ENCODE measurements at places on chromosomes 5 and 9.

- DNase-seq: no peak
These were observed 66.5 kb downstream of the GALNT12 start for GRCh38 chr9:98873951-98874371.

- DNase-seq: no peak
These were observed 191.9 kb upstream of the SLC27A6 start for GRCh38 chr5:128773378-128773777.

GRCh38 chr5:74094096-74094781 lies 468.2 kb downstream of the ARHGEF28 start:
- DNase-seq: peak; percentile 24

- DNase-seq: no peak
These were observed 85.8 kb downstream of the FGF1 start for GRCh38 chr5:142600092-142600491.

- no peak for DNase-seq
These were observed 134.5 kb downstream of the MTX3 start for GRCh38 chr5:79856456-79857055.

DNA sequence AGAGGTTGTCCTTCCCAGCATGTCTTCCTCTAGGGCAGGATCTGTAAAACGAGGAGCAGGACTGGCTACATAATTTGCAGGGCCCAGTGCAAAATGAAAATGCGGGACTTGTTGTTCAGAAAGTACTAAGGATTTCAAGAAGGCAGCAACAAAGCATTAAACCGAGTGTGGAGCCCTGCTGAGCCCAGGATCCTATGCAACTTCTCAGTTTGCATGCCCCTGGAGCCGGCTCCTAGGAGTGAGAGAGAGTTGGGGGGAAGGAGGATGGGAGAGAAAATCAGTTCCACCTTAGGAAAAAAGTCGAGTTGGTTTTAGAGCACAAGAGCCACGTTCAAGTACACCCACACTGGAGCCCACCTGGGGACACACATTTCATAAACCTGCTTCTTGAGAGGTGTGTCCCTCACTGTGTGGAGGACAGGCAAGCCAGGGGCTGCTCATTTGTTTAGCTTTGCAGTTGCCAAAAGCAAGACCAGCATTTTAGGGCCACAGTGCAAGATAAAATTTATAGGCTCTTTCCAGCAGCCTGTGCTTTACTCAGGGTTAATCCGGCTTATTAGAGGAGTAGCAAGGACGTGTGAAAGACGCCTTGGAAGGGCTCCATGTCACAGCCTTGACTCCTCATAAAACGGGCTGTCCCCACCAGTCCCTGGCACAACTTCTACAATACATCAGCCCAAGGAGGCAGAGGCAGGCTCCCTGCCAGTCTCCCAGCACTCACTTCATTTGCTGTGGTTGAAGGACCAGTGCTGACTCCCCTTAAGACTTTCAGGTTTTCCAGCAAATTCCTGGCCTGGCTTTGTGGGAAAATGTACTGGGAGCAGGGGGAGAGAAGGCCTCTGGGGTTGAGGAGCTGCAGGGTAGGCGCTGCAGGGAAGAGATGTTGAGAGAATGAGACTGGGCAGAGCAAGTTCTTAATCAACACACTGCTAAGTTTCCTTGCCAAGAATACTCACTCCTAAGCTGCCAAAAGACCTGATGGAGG lies 159.7 kb upstream of the SEMA6A start:
- DNase-seq: no peak

DNA sequence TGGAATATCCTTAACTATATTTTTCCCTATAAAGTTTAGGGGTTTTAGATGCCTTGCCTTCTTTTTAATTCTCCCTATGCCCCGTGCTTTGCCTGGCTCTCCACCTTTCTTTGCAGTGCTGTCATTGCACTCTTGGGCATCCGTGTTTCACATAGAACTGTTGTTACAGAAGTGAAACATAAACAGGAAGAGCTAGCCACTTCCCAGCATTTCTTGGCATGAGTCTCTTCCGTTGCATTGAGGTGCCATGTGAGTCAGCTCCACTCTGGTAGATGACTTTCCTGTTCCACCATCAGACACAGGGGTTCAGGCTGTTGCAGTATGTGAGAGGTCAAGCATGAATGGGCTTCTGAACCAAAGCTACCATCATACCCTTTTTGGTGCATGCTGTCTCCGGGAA lies 73.4 kb downstream of the ANGPTL2 start:
- no peak for DNase-seq

GRCh38 chr9:77909306-77909705 lies 122.3 kb downstream of the GNAQ start:
- DNase-seq: no peak

GRCh38 chr5:148864113-148864841 lies 37.9 kb downstream of the ADRB2 start:
- DNase-seq: no peak

DNA sequence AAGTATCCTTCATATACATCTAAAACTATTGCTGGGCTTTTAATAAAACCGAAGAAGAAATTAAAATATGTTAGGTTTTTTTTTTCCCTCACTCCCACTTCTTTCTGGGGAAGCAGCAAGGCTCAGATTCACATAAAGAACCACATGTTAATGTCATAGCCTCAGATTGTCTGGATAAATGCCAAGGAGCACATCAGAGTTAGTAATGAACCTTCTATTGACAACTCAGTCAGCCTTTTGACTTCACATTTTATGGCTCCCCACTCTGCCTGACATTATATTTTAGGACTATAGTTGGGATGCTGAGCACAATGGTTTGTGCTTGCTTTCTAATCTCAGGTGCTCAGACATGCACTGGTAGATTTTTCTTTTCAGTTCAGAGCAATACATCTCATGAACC lies 21.8 kb downstream of the DMAC1 start:
- DNase-seq: peak; percentile 41

DNA sequence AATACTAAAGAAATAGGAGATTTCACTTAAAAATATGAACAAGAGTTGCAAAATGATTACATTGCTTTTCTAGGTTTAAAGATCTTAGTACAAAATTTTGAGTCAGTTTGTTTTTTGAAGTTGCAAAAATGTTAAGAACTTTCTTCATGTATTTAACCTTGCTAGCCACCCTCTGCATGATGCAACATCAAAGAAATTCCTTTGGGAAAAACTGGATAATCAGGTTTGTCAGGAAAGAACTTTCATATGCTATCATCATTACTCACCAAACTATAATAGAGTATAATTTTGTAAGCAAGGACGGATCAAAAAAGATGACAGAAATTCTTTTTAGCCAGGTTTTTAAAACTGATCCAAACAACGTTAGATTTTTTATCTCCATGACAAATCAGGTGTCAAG lies 116.9 kb upstream of the MRPS30 start:
- DNase-seq: no peak

DNA sequence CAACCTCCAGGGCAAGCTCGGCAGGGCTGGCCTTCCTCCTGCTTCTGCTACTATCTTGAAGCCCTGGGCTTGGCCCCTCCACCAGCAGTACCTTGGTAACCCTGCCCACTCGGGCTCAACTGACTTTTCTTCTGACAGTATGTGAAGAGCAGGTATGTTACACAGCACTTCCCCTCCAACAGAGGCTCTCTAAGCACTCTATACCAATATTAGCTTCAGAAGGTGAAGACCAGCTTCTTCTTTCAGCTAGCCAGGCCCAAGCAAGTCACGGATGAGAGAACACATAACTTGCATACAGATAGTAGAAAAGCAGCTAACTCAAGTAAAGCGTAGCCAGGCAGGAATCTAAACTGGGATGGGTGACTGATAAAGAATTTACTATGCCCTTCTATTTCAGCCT lies 64.3 kb downstream of the FEM1C start:
- no peak for DNase-seq

DNA sequence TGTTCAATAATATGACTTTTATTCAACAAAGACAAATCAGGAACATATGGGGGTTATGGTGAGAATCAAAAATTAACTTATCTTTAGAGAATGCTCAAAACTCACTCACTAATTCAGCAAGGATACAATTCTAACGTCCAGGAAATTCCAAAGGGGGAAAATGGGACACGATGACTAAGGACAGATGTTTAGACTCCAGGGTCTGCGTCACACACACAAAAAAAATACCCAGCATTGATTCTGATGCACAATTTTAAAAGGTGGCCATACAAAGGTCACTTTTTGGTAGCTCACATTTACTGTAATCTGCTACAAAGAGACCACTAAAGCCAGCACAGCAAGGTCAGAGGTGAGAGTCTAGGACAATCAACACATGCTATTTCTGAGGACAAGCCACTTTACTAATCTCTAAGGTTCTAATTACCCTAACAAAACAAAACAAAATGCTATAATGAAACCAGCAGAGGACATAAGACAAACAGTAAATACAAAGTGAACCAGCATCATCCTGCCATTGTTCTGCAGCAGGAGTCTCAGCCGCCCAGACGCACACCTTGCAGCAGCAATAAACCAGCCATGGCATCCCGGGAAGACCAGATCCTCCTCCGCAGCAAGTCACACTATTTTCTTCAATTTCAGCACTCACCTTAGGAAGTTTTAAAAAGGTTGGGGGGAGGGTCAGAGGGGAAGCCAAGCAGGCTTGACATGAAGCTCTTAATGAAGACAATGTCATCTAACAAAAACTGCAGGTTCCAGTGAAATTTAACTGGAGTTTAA lies 57.8 kb downstream of the TTC39B start:
- no peak for DNase-seq

GRCh38 chr5:170223360-170223759 lies 9.4 kb upstream of the C5orf58 start:
- DNase-seq: no peak

DNA sequence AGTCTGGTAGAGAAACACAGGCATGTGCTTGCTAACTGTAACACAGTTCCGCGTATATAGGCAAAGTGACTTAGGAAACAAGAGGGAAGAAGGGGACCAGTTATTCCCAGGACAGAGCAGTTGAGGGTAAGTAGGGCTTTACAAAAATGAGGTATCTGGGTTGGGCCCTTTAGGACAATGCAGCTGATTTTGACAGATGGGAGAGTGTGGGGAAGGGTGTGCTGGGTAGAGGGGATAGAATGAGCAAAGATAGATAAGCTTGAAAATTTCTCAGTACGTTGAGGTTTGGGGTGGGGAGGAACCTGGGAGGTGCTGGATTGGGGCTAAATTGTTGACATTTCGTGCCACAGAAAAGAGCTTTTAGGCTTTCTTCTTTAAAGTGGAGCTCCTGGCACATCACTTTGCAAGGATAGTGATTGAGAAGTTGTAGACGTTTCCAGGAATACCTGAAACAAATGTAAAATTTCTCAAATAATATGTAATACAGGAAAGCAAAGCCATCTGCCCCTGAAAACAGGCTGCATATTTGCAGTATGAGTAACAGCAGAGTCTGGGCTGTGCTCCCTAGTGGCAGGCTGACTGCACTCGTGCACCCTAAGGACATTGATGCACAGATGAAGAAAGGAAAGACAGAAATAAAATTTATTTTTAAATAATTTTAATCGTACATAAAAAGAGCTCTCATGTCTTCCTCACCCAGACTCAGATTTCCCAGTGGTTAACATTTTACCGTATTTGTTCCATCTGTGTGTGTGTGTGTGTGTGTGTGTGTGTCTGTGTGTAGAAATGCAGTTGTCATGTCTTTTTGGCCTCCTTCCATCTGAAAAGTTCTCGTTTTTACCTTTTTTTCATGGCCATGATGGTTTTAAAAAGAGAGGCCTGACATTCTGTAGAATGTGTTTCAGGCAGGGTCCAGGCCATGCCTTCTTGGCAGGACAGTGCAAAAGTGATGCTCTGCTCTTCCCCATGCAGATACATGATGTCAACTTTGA lies 144.9 kb upstream of the DMRT1 start:
- DNase-seq: no peak

DNA sequence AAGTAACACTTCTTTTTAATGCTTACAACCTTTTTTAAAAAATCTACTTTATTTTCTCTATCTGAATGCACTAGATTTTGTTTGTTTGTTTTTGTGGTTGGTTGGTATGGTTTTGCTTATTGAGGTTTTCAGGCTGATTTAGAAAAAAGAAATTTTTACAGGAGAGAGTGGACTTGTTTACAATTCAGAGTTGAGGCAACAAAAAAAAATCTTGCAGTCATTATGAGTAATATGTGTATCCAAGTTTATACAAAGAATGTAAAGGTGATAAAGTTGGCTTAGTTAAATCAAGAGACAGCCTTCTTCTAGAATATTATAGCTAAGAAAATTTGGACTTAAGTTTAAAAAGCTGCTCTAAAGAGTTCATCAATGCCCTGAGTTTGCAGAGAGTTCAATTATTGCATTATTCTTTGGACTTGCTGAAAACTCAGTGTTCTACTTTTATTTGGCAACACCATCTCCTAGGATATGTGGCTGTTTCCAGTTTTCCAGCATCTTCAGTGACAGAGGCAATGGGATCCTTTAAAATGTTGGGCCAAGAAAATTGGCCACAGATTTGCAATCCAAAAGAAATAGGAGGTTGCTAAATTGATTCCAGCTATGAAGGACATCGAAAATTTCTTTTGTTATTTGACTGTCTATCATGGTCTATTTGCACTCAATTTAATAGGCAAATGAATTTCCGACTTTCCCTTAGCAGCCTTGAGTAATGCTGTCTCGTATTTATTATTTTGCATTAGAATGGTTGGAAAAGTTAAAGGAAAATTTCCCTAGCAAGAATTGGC lies 10.7 kb downstream of the STK32A start:
- DNase-seq: no peak

DNA sequence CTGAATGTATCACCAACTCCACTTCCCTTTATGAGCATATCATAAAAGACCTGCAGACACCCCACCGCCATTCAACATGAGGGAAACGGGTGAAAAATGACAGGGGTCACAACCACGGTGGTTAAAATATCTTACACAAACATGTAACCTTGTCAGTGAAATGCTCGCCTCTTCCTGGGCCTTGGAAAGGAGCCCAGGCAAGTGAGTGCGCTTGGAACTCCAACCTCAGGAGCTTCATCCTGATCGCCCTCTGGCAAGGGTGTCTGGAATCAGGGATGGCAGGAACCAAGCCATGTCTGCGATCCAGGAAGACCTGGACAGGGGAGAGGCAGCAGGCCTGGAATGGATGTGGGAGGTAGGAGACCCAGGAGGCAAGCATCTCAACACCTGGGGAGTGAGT lies 282.7 kb downstream of the GAS1 start:
- no peak for DNase-seq

DNA sequence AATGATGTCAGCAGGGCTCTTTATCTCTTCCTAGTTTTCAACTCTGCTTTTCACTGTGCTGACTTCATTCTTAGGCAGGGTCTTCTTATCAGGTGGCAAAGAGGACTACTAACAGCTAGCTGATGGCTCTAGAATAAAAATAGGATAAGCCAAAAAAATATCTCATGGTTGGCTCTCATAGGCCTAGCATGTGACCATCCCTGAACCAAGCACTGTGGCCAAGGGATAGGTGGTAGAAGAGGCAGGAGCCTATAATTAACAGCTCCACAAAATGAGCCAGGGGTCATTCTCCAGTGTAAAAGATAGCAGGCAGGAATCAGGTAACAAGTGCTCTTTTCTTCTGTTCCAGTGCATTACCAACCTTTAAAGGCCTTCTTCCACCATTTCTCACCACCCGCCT lies 21.1 kb downstream of the ANKDD1B start:
- DNase-seq: no peak

DNA sequence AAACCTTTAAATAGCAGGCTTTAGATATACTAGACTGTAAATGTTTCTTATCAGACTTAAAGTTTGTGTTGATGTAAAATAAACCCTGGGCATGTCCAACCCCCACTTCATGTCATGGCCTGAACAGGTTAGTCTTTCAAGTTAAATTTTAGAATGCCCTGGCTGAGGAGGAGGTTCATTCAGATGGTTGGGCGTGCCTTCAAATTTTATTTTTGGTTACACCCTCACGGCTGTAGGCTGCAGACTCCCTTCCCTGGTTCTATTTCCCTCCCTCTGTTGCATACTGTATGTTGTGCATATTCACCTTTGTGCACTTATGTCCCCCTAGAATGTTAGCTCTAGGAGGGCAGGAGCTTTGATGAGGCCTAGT lies 5.3 kb upstream of the BICD2 start:
- no peak for DNase-seq

Data from NCI-H2171 (cell line).